GM23248 (cell line): ENCODE measurements at places on chromosomes 1 and 21. TPM values are rescaled to one million over a fixed set of nuclear protein-coding genes. Genes with fewer than 3 reads are reported as not detected.

GRCh38 chr1:7967196-7967595 is 5.7 kb downstream of the PARK7 start:
- no peak for DNase-seq

- DNase-seq = peak; percentile 74
These were observed 7.0 kb downstream of the PTCH2 start for GRCh38 chr1:44835738-44836675.

- peak; percentile 33 for DNase-seq
These were observed 11.8 kb upstream of the NTMT2 start for GRCh38 chr1:170133766-170134495.

DNA sequence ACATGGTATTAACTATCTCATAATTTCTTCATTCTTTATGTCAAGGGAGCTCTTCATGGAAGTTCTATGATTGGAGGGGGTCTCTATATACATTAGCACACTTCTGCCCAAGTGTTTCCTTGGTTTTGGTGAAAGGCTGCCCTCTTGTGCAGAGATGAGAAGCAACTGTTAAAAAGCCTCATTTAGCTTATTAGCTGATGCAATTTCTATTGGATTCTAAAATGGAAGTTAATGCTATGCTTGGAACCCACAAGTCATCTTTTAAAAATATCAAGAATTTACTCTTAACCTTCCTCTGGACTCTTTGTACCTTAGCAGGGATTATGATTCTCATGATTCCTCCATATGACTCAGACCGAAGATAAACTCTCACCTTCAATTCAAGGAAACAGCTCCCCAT is 328.9 kb downstream of the PTBP2 start:
- peak; percentile 48 for DNase-seq

- DNase-seq = no peak
These were observed 7.7 kb upstream of the CD5L start for GRCh38 chr1:157849229-157849875.

DNA sequence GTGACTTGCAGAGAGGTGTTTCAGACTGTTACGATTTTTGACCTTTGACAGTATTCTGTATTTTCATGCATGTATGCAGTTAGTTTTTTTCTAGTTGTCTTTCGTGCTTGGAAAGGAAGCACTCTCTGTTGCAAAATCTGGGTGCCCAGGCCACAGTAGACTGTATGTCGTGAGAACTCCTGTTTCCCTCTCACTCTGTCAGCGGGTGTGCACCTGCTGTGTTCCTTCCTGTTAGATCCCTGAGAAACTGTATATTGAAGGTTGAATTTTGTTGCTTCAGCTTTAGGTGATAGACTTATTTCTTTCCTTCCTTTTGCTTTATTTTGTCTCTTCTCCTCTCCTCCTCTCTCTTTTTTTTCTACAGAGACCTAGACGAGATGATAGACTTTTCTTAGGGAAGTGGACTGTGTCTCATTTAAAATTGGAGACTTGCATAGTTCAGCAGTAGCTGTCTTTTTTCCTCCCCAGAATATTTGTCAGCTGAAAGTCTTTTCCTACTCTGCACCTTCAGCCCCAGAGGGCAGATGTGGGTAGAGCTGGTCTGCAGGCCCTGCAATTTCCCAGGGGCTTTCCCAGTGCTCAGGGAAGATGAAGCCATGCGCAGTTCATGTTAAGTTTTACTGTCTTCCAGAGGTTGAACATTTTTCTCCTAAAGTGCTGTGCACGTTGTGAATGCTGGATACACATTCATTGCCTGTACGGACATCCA is 1.4 kb downstream of the TRAPPC10 start:
- peak; percentile 58 for DNase-seq

DNA sequence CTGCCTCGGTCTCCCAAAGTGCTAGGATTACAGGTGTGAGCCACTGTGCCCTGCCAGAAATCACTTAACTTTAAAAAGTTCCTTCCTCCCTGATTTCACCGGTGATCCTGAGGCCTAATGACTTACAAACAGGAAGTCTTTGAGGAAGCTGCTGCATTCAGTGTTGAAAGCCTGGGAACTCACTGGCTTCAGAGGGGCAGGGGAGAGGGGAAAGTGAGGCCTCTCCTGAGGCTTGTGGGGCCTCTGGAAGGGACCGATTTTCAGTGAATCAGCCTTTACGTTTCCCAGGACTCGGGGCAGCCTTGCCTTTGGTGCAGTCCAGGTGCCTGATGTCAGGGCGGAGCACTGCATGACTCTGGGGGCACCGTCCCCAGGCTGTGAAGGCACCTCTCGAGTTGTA is 30.1 kb upstream of the ARHGEF10L start:
- DNase-seq = no peak

GRCh38 chr1:165678509-165678908 is 19.9 kb downstream of the ALDH9A1 start:
- no peak for DNase-seq

DNA sequence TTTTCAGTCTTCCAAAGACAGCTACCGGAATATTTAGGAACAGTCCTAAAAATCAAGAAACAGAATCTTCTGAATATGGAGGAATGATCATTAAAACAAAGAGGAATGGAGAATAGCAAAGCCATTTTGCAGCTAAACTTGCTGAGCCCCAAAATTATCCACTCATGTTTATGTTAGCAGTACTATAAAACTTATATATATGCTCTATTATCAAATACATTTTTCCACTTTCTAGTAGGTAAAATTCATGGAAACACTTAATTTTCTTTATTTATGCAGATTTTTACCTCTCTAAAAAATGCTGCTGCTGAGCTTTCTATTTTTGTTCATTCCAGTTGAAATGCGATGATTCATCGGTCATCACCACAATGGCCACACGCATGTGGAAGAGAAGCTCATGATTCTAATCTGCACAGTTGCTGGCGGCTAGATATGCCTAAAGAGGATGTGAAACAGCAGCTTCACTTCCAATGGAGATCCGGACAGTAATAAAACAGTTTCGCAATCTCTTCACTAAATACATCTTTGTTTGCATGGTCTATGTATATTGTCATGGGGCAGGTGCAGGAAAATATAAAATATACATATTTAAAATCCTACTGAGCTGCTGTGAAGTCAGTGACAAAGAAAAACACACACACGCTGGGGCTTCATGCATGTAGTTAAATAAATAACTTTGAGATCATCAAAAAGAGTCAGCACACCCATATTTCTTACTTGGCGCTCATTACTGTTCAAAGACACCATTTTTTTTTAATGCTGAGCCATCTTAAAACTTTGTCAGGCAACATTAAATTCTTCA is 292.2 kb downstream of the SMYD3 start:
- DNase-seq = peak; percentile 87

GRCh38 chr1:21385022-21385421 is 54.9 kb upstream of the NBPF3 start:
- DNase-seq = no peak

DNA sequence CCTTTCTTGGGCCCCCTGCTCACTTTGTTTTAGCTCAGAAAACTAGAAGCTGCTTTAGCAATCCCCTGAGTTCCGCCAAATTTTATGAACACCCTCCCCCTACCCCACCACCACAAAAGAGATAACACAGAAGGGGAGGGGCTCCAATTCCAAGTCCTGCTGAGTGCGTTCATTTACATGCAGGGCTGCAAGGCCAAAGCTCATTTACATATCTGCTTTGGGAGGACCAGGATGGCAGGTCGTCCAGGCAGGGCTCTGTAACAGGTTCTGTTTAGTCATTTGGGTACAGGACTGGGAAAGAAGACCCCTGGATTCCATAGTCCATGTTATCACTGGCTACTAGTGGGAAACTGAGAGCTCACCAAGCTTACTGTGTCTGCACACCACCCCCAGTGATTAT is 35.9 kb upstream of the KIF21B start:
- DNase-seq = no peak

DNA sequence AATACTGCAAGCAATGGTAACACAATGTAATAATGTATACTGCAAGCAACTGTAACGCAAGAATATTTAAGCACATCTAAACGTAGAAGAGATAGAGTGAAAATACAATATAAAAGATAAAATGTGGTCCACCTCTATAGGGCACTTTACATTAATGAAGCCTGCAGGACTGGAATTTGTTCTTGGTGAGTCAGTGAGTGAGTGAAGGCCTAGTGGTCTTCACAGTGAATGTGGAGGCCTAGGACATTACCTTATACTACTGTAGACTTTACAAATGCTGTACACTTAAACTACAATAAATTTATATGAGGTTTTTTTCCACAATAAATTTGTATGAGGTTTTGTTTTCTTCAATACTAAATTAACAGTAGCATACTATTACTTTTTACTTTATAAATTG is 287.4 kb upstream of the SNX7 start:
- no peak for DNase-seq

MAPKAPK2 gene
- 7.5 and 8.8 TPM in 2 replicates for polyA plus RNA-seq

SPRR2G gene
- polyA plus RNA-seq = not detected in 2 replicates

SIM2 gene
- polyA plus RNA-seq = 0.14 TPM in 2 replicates

CFAP141 gene
- polyA plus RNA-seq = not detected in 2 replicates

OR2G6 gene
- not detected in 2 replicates for polyA plus RNA-seq

S100A9 gene
- not detected in 2 replicates for polyA plus RNA-seq

AGL gene
- 5.2 and 5.5 TPM in 2 replicates for polyA plus RNA-seq

INSRR gene
- polyA plus RNA-seq = 0.09 TPM in 1 of 2 replicates, not detected in the other

ZNF669 gene
- 2.4 and 2.8 TPM in 2 replicates for polyA plus RNA-seq
